ENCODE measurements at places on chromosomes 4 and X.

DNA sequence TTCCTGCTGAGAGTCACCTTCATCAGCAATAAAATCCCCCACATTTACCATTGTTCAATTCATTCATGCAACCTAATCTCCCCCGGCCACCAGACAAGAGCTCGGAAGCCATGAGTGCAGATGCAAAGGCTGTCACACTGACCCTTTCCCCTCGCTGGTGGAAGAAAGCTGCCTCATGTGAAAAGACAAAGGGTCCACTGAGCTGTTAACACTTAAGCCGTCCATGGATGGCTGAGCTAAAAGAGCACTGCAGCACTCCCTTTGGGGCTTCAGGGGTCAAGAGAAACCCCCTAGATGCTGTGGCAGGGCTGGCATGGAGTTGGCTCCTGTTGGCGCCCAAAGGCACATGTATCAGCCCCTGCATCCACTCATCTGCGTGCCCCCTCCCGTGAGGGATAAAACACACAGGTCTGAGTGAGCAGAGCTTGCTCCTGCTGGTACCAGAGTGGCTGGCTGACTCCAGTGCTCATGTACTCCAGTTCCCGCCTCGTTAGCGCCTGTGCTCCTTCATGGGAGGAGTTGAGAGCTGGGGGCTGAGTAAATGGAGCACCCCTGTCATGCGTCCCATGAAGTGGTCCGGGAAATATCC, 216.5 kb downstream of the PDHA2 start:
- no peak for DNase-seq

- DNase-seq: no peak
These were observed 322.8 kb upstream of the PPARGC1A start for GRCh38 chr4:24212642-24213041.

DNA sequence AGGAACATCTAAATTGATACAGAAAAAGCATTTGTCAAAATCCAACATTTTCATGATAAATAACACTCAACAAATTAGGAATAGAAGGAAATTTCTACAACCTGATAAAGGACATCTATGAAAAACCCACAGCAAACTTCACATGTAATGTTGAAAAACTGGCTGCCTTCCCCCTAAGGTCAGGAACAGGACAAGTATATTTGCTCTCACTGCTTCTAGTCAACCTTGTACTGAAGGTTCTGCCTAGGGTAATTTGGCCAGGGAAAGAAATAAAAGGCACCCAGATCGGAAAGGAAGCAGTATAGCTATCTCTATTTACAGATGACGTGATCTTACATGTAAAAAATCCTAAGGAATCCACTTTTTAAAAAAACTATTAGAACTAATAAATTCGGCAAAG, 97.1 kb upstream of the USP9X start:
- no peak for DNase-seq

DNA sequence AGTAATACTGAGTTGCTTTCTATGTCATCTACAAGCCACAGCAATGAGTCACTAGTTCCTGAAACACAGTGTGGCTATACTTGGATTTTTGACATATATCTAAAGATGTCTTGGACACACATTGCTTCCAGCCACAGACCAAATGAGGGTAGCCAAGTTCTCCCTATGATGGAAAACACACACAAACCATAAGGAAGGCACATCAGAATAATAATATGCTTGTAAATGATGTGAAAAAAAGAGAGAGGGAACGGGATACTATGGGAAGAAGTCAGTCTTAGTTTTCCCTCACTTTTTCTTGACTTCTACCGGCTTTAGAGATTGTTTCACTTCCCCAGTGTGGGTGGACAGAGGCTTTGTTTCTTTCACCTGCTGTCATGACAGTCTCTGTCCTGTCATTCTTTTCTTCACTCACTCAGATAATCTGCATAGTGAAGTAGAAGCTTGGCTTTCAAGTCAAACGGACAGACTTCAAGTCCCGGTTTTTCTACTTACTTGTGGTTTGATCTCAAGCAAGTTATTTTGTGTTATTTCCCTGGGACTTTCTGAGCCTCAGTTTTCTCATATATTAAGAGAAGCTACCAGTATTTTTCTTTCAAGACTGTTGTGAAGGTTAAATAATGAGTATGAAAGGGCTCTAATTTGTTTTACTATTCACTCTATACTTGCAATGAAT, 34.7 kb downstream of the P2RY10 start:
- DNase-seq: no peak

DNA sequence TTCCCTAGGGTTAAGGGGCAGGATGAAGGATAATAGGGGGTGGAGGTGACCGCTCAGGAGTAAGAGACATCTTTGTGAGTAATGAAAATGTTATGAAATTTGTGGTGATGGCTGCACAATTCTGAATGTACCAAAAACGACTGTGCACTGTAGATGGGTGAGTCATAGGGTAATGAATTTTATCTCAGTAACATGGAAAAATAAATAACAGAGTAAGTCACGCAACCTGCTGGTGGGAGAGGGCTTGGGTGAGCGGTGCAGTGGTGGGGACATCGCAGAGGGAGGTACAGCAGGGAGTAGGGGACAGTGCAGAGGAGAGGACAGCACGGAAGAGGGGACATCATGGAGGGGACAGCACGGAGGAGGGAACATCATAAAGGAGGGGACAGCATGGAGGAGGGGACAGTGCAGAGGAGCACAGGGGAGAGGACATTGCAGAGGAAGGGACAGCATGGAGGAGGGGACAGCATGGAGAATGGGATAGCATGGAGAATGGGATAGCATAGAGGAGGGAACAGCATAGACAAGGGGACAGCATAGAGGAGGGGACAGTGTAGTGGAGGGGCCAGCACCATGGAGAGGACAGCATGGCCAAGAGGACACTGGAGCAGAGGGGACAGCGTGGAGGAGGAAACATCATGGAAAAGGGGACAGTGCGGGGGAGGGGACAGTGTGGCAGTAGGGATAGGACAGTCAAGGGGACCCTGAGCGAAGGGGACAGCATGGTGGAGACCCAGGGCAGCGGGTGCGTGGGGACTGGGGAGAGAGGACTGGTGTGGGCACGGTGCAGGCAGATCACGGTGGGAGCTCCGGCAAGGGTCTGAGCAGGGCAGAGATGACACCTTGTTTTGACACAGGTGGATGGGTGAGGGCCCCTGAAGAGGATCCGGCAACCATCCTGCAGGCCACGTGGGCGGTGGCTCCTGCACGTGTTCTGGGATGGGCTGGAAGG, 68.5 kb upstream of the MXD4 start:
- peak; percentile 88 for DNase-seq

- no peak for DNase-seq
These were observed 26.4 kb downstream of the NKX1-1 start for GRCh38 chr4:1379801-1380331.

DNA sequence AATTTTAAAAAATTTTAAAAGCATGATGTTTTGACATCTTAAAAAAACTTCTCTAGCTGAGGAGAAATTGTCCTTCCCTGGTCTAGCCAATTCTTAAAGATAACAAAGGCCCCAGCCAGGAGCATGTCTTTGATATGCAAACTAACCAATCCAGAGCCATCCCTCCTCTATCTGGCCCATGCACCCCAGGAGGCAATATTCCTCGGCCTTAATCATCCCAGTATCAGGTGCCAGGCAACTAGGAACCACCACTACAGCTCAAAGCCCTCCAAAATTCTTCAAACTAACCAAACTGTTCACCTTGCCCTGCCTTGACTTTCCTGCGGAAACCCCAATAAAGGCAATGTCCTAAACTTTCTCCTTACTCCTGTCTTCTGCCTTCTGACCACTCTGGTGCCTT, 97.8 kb upstream of the USP9X start:
- no peak for DNase-seq
